ENCODE measurements at places on chromosomes 1 and 21.

- no peak for DNase-seq
Observed at GRCh38 chr21:41701749-41702148, 65.1 kb downstream of the RIPK4 start.

GRCh38 chr1:160855181-160855981, 7.3 kb downstream of the CD244 start:
- no peak for DNase-seq

DNA sequence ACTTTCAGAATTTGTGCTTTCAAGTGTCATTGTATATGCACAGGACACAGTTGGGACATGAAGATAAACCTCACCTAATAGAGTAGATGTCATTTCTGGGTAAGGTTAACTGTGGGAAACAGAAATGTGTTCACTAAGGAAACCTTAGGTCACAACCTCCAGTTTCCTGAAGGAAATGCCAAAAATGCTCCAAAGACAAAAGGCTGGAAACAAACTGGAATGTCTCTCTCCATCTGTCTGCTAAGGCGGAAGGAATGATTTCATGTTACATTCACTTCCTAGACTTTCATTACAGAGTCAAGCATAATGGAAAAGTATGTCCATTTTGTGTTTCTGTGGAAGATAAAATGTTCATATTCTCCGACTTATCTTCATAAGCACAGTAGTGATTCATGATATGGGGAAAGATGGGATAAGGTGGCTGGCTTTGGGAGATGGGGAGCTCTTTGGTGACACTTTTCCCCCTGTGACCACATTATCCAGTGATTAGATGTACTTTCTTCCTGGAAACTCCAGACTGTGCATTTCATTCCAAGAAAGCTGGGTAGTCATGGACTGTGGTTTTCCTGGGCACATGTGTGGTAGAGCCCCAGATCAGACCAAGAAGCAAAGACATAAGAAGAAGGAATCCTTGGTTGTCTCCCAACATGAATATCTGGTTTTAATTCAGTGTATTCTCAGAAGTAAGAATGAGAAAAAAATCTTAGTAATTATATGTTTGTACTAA, 5.7 kb downstream of the S1PR1 start:
- no peak for DNase-seq

DNA sequence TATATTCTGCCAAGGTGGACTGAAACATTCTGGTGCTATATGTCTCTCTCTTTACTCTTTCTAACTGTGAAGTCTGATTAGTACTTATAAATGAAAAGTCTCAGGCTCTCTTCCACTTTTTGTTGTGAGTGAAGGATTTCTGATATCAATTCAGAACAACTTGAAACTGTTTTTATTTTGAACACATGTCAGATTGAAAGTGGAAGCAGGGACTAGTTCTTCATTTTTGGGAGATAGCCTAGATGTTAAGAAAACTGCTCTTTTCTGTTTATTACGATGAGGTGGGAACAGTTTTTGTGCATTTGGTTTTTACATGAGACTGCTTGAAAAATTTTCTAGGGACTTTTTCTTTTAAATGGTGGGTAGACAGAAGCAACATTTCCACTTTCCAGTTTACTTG, 14.5 kb upstream of the GBP3 start:
- DNase-seq, result no peak

DNA sequence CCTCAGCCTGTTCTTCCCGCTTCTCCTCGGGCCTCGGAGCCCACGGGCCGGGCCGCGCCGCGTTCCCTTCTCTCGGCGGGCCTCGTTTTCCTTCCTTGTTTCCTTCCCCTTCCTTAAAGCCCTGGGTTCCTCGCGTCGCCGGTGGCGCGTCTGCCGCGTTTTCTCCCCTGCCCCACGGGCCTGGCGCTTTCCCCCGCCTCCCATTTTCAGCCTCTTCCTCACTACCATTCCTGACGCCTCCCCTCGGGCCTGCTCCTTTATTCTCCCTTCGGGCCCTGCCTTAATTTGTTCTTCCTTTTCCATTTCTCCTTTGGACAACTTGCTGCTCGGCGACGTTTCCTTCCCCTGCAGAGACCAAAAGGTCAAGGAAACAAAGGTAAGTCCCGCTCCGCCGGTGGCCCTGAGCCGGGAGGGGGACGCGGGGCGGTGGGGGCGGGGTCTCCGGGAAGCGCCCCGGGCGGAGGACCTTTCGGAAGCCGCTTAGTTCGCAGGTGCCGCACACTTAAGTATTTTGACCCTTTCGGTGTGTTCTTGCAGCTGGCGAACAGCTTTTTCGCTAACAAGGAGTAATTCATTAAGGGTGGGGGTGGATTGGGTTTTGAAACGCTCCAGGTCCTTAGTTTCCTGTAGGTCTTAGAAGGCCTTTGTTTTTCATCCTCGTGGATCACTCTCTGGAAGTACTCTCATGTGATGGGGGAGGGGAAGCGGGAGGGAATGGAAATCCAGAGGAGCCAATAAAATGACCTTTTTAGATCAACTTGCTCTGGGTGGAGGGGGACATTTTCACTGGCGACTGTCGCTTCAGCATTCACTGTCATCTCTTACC, 780 bp downstream of the YTHDF2 start:
- no peak for DNase-seq

DNA sequence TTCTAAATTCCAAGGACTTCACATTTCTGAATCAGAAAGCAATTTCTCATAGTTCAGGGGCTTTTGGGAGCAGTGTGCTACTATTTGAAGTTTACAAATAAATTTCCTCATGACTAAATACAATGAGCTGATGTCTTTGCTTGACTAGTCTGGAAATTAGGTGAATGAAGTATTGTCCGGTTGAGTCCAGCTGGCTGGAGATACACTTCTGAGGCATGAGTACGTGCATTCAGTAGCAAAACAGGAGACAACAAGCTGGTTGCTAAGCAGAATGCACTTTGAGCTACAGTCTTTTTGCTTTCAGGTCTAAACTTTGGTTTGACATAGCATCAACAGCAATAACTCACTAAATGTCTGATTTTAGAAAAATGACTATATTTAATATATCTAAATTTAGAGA, 27.1 kb downstream of the ZNHIT6 start:
- DNase-seq, result no peak

GRCh38 chr1:91997607-91998195, 32.1 kb upstream of the EPHX4 start:
- DNase-seq, result no peak

GRCh38 chr1:42639116-42639515, 19.1 kb upstream of the PPIH start:
- no peak for DNase-seq

DNA sequence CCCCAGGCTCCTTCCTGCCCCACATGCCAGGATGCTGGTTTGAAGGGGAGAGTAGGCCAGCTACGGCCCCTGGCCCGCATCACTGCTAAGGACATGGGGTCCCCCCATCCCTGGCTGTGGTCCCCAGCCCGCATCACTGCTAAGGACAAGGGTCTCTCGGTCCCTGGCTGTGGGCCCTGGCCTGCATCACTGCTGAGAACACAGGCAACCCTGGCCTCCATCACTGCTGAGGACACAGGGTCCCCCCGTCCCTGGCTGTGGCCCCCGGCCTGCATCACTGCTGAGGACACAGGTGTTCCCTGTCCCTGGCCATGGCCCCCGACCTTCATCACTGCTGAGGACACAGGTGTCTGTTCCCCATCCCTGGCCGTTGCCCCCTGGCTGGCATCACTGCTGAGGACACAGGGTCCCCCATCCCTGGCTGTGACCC, 448 bp upstream of the OBSCN start:
- no peak for DNase-seq

DNA sequence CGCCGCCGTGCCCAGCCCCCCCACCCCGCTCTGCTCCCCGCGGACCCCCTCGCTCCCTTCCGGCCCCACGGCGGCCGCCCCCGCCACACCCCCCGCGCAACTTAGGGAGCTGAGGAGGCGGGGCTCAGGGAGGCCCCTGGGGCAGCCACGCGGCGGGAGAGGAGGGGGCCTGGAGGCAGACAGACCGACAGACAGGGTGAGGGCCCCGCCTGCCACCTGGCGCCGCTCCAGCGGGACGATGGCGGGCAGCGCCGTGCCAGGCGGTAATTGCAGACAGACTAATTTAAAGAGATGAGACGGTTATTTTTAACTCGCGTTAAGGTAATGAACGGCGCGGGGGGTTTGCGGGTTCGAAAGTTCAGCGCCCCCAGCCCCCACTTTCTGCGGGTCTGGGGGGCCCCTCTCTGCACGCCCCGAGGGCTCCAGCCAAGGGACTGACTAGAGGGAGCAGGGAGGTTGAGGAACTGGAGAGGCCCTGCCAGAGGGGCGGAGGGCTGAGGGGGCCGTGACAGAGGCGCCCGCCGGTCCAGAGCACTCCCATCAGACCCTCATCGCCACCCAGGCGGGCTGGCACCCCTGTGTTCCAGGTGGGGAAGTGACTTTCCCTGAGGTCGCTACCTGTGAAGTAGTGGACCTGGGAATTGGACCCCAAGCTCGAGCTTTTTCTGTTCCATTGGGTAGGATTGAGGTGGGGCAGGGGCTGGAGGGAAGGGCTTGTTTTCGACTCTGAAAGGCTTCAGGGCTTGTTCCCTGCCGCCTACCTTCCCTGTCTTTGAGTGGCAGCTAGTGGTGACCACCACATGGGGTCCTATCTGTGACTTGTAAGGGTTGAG, 5.4 kb downstream of the FOXO6 start:
- no peak for DNase-seq

DNA sequence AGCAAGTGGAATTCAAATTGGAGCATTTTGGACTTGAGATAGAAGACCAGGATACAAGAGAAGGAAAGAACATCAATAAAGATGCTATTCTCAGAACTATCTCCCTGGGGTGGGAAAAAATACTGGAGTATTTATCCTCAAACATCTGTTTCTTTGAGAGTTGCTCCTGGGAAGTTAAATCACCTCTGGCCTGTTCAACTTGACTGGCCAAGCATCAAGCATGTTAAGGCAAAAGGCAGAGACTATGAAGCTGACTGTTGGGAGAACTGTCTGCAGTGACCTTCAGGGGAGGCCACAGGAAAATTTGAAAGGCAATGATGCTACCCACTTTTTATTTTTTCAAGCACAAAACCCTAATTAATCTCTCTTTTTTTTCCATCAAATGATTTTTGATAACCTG, 239.0 kb downstream of the NTNG1 start:
- DNase-seq, result no peak

DNA sequence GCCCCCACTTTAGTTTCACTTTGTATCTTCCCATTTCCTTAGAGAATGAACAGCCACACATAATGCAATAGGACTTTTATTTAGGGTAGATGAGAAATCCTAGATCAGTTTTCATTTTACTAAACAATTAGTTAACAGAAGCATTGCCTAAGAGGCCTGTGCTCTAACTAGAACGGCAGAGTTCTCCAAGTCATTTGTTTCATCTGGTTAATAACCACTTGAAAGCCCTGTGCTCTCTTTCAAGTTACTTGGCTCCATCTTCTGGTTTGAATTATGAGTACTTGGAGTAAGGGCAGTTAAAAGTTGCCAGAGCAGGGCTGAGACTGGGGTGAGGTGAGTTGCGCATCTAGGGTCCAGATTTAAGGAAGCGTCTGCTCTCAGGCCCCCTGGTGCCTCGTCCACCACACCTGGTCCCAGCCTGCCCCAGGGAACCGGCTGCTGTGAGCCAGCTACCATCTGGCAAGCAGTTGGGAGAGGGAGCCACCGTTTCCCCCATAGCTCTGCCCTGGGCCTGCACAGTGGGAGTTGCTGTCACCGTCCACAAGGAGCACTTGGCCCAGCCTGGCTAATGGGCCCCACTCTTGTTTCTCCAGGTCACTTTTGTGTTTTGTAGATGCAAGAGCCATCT, 18.1 kb upstream of the SLC44A3 start:
- DNase-seq, result no peak

DNA sequence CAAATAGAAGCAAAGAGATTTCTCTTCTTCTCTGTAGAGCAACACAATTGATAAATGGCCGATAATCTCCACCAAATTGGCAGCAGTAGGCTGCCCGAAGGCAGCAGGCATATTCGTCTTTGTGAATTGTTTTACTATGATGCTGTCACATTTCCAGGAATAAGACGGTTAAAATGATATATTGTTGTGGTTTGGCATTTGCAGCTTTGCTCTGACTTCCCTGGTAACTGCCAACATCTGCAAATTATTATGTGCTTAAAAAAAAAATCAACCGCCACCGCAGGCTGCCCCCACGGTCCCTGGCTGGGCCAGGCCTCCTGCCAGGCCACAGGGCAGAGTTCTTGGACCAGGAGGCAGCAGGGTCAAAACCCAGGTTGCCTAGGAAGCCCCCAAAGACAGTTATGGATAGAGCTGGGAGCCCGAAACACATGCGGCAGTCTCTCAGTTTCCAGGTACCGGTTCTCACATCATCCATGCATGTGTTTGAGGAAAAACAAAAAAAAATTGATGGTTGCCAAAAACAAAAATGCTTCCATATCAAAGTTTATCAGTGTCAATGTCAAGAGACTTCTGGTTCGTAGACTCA, 179.3 kb downstream of the ETS2 start:
- DNase-seq, result peak; percentile 11

DNA sequence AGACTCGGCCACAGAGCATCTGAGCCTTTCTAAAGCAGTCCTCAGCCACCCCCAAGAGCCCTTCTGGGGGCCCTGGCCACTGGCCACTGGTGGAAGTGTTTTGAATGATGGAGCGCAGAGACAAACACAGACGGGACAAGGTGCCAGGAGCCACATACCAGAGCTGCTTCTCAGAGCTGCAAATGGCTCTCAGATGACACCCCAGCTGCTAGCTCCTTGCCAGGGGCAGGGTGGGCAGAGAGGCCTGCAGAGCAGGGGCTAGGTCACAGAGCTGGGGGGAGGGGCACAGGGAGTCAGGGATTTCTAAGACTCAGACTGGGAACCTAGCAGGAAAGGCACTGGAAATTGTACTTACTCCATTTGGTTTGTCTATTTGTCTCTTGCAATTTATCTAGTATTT, 30.4 kb downstream of the KCNN3 start:
- no peak for DNase-seq

- peak; percentile 77 for DNase-seq
Observed at GRCh38 chr1:172745014-172745413, 86.1 kb downstream of the FASLG start.

- no peak for DNase-seq
Observed at GRCh38 chr1:193229136-193229535, 42.7 kb upstream of the B3GALT2 start.

GRCh38 chr1:243550276-243550675, 294.4 kb downstream of the SDCCAG8 start:
- no peak for DNase-seq

GRCh38 chr1:196178083-196178635, 430.1 kb downstream of the KCNT2 start:
- no peak for DNase-seq

DNA sequence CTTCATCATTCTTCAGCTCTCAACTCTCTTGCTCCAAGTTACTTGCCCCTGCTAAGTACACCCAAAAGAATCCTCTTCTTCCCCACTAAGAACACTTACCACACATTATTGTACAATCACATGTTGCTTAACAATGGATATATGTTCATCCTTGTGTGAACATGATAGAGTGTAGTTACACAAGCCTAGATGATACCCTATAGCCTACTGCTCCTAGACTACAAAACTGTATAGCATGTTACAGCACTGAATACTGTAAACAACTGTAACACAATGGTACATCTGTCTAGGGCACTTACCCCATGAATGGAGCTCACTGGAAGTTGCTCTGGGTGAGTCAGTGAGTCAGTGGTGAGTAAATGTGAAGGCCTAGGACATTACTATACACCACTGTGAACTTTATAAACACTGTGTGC, 77.4 kb downstream of the RERE start:
- no peak for DNase-seq

All from GOT3 (cell line).